ENCODE measurements at places on chromosomes 11 and 22.

GRCh38 chr11:69640995-69641581, at the start of gene CCND1:
TSS of gene CCND1 (plus strand) at chr11:69641156. CDS start at chr11:69641314, 158 bp downstream.
- DNase-seq: peak; percentile 94

- DNase-seq: no peak
Measured at GRCh38 chr11:1198561-1199240, 24.2 kb upstream of the MUC5B start.

DNA sequence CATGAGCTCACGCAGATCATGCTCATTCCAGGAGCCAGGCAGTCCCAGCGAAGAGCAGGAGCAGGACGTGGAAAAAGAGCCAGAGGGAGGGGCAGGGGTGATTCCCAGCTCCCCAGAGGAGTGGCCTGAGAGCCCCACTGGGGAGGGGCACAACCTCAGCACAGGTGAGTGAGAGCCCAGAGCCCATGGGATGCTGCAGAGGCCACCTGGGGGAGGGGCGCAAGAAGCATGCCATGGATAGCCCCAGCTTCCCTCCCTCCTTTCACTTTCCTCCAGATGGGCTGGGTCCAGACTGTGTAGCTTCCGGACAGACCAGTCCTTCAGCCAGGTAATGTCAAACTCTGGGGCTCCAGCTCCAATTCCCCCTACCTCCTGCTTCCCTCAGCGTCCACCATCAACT, 6.2 kb downstream of the SMTNL1 start:
- DNase-seq: no peak

- no peak for DNase-seq
Measured at GRCh38 chr11:77058900-77059299, 7.9 kb upstream of the CAPN5 start.

GRCh38 chr22:45318558-45319323, 9.0 kb downstream of the FAM118A start:
- no peak for DNase-seq

- no peak for DNase-seq
Measured at GRCh38 chr11:12188548-12189317, 78.3 kb downstream of the MICAL2 start.

- peak; percentile 68 for DNase-seq
Measured at GRCh38 chr11:70933981-70934583, 318.3 kb downstream of the SHANK2 start.

GRCh38 chr11:59776210-59777066, 21.3 kb downstream of the STX3 start:
- no peak for DNase-seq

DNA sequence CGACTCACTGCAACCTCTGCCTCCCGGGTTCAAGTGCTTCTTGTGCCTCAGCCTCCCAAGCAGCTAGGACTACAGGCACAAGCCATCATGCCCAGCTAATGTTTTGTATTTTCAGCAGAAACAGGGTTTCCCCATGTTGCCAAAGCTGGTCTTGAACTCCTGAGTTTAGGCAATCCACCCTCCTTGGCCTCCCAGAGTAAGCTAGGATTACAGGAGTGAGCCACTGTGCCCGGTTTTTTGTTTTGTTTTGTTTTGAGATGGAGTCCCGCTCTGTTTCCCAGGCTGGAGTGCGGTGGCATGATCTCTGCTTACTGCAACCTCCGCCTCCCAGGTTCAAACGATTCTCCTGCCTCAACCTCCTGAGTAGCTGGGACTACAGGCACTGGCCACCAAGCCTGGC, 41.0 kb downstream of the CELF1 start:
- no peak for DNase-seq

- peak; percentile 86 for DNase-seq
Measured at GRCh38 chr22:38429499-38430068, 25.4 kb downstream of the KCNJ4 start.

- DNase-seq: peak; percentile 75
Measured at GRCh38 chr11:96095884-96096303, 172.0 kb upstream of the MTMR2 start.

GRCh38 chr11:2778630-2779498, 79.1 kb upstream of the KCNQ1OT1 start:
- peak; percentile 82 for DNase-seq

DNA sequence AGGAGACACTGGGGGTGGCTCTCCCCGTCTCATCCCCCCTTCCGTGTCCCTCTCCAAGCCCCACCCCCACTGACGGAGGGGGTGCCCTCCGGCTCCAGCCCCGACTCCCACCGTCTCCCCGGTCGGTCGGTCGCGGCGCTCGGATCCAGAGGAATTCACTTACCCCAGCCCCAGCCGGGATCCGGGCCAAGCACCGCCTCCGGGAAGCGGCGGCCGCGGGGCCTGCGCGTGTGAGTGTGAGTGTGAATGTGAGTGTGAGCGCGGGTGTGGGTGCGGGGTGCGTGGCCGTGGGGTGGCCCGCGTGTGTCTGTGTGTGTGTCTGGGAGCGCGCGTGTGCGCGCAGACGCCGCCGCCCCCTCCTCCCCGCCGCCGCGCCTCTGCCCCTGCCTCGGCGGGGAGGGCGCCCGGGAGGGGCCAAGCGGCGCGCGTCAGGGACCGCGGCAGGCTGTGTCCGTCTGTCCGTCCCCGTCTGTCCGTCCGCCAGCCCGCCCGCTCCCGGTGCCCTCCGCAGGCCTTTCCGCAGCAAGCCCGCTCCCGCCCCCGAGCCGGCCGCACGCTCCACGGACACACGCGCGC, at the start of gene ELFN2:
Gene ELFN2 (minus strand): TSS at position 345 of the 576 bp plus-strand sequence. CDS start 51,945 bp downstream, outside the sequence.
- peak; percentile 82 for DNase-seq

DNA sequence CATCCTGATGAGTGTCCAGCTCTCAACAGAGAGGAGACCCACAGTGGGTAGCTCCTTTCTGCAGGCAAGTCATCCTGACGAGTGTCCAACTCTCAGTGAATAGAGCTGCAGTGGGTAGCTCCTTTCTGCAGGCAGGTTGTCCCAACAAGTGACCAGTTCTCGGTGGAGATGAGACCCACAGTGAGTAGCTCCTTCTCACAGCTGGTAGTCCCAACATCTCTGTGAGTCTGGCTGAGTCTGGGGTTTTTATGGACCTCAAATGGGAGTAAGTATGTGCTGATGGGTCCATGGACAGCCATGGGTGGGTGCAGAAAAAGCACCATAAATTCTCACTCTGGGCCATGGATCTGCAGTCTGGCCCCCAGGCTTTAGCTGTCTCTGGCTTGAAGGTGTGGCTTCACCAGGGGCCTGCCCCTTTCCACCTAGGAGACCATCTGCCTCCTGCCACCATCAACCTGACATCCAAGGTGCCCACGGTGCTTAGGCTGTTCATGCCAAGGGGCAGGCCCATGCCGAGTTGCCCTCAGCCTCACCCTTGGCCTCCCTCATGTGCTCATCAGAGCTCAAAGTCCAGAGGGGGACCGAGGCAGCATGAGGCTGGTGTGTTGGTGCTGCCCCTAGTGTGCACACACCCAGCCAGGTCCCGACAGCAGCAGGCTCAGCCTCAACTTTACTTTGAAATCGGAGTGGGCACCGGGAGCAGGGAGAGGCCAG, 15.3 kb downstream of the NPAT start:
- DNase-seq: no peak

GRCh38 chr22:30209642-30210041, 36.9 kb downstream of the LIF start:
- DNase-seq: no peak

GRCh38 chr11:12174128-12174476, 63.7 kb downstream of the MICAL2 start:
- no peak for DNase-seq

DNA sequence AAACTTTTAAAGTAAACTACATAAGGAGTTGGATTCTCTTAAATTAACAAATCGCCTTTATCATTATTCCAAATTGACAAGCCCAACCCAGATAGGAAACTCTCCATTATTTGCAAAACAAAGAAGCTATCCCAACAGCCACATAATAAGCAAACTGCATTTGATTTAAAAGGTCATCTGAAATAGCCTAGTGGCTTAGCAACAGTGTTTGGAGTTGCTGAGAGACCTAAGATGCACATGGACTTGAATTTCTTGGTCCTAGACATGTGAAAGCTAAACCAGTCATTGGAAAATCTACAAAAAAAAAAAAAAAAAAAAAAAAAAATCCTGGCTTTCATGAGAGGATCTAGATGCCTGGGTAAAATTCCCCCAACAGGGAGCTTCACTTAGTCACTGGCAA, 69.5 kb downstream of the PRCP start:
- DNase-seq: no peak

GRCh38 chr11:65454696-65455456, 32.3 kb downstream of the NEAT1 start:
- peak; percentile 96 for DNase-seq

GRCh38 chr11:46345131-46345597, 2.1 kb upstream of the DGKZ start:
- no peak for DNase-seq

GRCh38 chr11:32137263-32137662, 46.4 kb downstream of the RCN1 start:
- no peak for DNase-seq

GRCh38 chr22:50737728-50738648, at the start of gene ACR:
TSS of gene ACR (plus strand) at chr22:50738204. CDS start at chr22:50738236, 32 bp downstream.
- no peak for DNase-seq

DNA sequence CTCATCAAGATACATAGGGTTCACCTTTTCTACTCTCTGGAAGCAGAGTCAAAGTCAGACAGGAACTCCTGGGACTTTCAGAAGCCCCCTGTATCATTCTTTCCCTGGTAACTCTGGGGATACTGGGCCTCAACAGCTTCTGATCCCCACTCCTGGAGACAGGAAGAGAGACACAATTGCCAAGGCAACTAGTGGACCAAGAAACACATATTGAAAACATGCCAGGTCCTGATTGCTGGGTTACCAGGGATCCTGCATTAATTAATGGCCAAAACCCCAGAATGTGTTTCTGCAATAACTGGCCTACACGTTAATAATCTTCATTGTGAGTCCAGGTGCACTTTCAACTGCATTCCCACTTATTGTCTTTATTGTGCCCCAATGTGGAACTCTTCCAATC, 260.8 kb upstream of the POU2AF2 start:
- no peak for DNase-seq

DNA sequence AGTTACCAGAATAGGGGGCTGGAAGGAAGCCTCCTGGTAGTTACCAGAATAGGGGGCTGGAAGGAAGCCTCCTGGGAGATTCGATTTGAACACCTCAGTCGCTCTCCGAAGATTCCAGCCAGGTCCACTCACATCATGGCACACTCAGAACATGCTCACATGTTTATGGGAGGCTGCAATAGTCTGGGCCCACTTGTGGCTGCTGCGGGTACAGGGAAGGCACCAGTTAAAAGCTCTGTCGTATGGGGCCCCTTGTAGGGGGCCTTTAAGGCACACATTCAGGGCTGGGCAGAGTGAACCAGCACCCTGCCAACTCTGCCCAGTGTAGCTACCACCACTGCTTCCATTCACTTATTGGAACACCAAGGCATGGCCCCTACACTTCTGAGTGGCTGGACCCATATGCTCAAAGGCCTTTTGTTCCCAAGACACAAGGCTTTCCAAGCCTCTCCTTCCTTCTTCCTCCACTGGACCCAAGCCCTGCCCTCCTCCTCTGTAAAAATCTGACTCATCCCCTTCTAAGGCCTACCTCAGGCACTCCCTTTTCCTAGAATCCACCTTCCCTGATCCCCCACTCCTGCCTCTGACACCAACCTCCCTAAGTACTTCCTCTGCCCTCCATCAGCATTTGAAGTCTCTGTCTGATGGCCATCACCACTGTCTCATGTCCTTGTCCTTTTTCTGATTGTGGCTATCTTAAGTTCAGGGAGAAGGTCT, 28.0 kb downstream of the USP35 start:
- DNase-seq: no peak

DNA sequence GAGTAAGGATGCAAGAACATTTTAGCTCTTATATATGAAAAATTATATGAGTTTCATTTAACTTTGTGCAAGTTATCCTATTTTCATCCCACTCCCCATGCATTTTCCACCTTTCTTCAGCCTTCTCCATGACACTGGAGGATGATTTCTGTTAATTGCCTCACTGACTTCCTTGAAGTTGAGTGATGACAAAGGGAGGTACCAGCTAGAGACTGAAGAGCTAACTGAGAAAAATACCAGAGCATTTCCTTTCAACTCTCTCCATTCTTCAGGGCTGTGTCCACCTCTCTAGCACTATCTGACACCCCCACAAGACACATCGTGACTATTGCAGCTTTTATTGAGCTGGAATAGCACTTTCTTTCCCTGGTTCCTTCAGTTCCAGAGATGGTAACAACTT, 711.6 kb upstream of the LRRC4C start:
- no peak for DNase-seq

DNA sequence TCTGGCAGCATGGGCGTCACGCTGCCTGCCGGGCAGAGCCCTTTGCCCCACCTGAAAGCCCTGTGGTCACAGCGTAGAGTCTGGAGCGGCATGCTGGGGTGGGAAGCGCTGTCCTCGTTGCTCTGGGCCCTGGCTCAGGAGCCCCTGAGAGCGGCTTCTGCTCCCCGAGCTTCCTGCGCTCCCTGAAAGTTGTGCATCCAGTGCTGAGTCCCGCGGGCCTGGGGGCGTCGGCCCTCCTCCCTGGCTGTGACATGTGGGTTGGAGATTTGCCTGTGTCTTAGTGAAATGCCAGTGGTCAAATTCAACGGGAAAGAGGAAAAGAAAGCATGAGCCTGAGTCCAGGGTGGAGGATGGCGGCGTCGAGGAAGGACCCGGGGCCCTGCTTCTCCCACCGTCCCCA, 1208.0 kb downstream of the BRD1 start:
- DNase-seq: no peak

DNA sequence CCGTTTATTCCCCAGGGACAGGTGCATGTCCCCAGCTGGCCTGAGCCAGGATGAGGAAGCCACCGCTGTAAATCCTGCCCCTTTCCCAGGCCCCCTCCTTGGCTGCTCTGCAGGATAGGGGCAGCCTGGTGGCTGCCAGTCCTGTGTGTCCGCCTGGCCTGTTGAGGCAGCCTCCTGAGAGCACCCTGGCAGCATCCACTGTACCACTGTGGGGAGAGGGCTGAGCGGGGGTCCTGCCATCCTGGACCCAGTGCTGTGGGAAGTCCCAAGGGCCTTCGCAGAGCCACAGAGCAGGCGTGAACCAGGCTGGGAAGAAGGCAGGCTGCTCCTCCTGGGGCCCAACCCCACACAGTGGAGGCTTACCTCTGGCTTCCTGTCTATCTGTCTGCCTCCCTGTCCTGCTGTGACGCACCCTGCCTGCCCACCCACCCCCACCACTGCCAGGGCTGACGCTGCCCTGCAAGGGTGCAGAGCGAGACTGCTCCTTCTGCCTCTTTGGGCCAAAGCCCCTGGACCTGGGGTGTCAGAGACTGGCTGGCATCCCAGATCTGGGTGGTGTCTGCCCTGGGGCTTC, 8.4 kb downstream of the KCTD17 start:
- no peak for DNase-seq

- DNase-seq: no peak
Measured at GRCh38 chr11:131295986-131296385, 74.4 kb upstream of the NTM start.

DNA sequence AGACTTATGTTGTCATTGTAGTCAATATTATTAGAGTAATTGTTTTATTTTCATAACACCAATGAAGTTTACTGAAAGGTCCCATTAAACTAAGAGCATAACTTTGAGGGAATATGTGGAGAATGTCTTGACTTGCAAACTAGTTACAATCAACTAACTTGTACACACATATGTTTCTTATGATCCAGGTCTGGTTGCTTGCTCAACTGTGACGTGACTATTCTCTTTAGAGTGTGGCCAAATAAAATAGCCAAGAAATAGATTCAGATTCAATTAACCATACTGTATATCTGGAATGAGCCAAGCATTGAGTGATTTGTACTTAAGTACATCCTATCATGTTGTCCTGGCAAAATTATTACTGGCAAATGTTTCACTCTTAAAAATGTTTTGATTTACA, 101.7 kb downstream of the METTL15 start:
- no peak for DNase-seq

Measured in kidney (tissue), 22 donors.